ENCODE measurements at places on chromosomes 1 and 21.

DNA sequence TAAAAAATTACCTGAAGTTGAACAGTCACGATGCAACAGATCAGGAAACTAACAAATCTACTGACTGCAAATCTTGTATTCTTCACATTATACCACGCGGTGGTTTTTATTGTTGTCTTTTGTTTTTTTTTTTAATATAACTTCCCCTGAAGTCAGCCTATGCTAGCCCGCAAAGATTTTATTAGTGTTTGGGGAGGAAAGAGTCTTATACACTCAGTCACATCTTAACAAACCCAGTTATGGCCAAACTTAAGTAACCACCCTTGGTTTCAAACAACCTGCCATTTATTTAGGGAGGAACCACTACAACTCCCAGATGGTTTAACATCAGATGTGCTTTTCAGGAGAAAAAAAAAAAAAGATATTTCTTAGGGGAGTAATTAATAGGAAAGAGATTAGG lies 15.2 kb upstream of the GPR161 start:
- DNase-seq: no peak

GRCh38 chr1:58981392-58981791 lies 197.5 kb upstream of the JUN start:
- no peak for DNase-seq

GRCh38 chr1:14064649-14065442 lies 364.9 kb downstream of the PRDM2 start:
- DNase-seq: no peak

- no peak for DNase-seq
Measured at GRCh38 chr1:84062496-84062895, 63.6 kb upstream of the TTLL7 start.

GRCh38 chr1:245512181-245512888 lies 357.6 kb downstream of the KIF26B start:
- DNase-seq: no peak

GRCh38 chr1:147292631-147293251 lies 50.3 kb downstream of the CHD1L start:
- no peak for DNase-seq

- DNase-seq: no peak
Measured at GRCh38 chr1:220810963-220811362, 24.2 kb downstream of the MTARC1 start.
